ENCODE measurements at places on chromosomes 13 and 19.
A peak's percentile ranks its signal among the peaks of the same experiment; 100 is the strongest.

GRCh38 chr13:28530729-28531076 lies 35.8 kb upstream of the FLT1 start:
- no peak for DNase-seq

GRCh38 chr19:56252699-56253422 lies 19.7 kb upstream of the EDDM13 start:
- DNase-seq = peak; percentile 32

- no peak for DNase-seq
Observed at GRCh38 chr13:25776722-25777121, 275.1 kb downstream of the SHISA2 start.

GRCh38 chr19:46784262-46785053 lies 3.9 kb downstream of the SLC1A5 start:
- no peak for DNase-seq

DNA sequence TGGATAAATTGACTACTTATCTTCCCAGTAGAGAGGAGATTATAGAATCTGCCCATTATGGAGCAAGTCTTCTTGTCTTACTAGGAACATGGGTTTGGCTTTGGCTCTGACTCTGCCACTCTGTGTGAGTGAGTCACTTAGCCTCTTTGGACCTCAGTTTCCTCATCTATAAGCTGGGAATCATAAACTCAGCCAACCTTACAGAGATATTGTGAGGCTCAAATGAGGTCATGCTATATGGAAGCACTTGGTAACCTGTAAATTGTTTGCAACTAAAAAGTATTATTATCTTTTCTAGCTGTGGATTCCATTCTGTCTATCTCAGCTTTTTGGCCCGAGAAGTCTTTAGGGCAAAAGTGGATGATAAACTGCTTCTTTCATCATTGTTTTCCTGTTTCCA lies 186.8 kb upstream of the TSC22D1 start:
- no peak for DNase-seq

- DNase-seq = no peak
Observed at GRCh38 chr13:20812890-20813289, 39.1 kb upstream of the EEF1AKMT1 start.

- no peak for DNase-seq
Observed at GRCh38 chr19:55095260-55096060, 19.8 kb downstream of the EPS8L1 start.

GRCh38 chr19:12596485-12596884 lies 14.1 kb downstream of the ZNF490 start:
- no peak for DNase-seq

DNA sequence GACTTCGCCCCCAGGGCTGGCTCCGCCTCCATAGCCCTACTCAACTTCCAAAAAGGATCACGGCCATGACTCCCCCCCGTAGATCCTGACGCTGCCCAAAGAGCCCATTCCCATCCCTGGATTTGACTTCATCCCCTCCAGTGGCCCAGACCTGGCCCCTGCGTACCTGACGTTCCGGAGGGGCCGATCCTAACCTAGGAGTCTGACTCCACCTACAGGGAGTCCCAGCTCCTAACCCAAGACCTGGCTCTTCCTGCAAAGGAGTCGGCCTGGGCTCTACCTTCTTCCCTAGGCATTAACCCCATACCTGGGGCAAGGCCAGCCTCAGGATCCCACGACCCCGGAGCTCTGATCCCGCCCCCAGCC lies 10.8 kb downstream of the STAP2 start:
- no peak for DNase-seq

GRCh38 chr19:3366753-3367627 lies 607 bp downstream of the NFIC start:
- no peak for DNase-seq

DNA sequence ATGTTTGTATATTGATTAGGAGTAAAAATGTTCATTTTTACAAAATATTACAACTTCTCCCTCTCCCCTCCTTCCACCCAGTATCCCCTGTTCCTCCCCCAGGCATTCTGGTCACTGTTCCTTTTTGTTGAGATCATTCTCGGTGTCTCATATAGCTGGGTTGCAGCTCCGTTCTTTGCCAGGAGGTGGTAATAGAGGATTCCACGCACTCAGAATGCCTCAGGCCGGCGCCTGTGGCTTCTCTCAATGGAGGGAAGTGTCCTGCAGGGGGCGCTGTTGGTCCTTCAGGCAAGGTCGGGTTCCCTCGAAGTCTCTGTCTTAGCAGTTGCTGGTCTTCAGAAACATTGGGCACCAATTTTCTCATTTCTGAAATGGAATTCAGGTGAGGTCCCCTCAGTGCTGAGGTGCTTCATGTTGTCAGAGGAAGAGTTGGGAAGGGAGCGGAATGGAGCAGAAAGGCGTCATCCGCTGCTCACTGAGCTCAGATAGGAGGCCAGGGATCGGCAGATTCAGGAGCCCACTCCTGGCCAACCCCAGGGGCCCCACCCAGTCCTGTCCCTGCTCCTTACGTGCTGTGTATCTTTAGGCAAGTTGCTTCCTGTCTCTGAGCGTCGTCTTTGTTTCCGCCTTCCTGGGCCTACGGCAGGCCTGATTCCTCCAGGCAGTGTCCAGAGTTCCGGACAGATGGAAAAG lies 10.3 kb upstream of the GARIN5A start:
- DNase-seq = no peak

- no peak for DNase-seq
Observed at GRCh38 chr13:92224052-92224821, 825.8 kb downstream of the GPC5 start.

GRCh38 chr13:50161052-50161451 lies 145.8 kb downstream of the KCNRG start:
- DNase-seq = no peak

GRCh38 chr19:14440049-14440448 lies 6.9 kb downstream of the PKN1 start:
- DNase-seq = peak; percentile 74

DNA sequence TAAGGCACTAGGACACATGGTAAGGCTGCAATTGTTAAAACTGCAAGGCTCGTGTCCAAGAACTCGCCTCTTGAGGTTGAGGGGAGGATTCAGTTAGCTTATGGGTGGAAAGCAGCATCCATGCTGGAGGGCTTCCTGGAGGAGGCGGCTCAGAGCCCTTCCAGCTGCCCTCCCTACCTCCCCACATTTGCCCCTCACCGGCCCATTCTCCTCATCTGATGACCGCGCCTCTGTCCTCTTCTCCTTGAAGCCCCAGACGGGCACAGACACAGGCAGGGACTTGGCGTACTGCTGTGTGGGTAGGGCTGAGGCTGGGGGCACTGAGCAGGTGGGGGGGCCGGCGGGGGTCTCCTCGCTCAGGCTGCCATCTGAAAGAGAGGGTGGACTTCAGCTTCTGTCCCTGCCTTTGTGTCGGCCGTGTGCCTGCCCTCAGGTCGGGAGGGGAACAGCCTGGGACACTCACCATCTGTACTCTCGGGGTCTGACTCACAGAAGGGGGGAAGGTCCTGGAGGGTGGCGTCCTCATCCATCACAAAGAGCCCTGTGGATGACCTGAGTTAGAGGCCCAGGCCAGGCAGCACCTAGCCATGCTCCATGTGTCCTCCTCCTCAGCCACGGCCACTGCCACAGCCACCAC lies 4.1 kb upstream of the PNKP start:
- no peak for DNase-seq

- no peak for DNase-seq
Observed at GRCh38 chr13:32135655-32136054, 104.1 kb downstream of the FRY start.

Data from stimulated activated naive CD4-positive, alpha-beta T cell (primary cell).